ENCODE measurements at places on chromosomes 16 and 17.

DNA sequence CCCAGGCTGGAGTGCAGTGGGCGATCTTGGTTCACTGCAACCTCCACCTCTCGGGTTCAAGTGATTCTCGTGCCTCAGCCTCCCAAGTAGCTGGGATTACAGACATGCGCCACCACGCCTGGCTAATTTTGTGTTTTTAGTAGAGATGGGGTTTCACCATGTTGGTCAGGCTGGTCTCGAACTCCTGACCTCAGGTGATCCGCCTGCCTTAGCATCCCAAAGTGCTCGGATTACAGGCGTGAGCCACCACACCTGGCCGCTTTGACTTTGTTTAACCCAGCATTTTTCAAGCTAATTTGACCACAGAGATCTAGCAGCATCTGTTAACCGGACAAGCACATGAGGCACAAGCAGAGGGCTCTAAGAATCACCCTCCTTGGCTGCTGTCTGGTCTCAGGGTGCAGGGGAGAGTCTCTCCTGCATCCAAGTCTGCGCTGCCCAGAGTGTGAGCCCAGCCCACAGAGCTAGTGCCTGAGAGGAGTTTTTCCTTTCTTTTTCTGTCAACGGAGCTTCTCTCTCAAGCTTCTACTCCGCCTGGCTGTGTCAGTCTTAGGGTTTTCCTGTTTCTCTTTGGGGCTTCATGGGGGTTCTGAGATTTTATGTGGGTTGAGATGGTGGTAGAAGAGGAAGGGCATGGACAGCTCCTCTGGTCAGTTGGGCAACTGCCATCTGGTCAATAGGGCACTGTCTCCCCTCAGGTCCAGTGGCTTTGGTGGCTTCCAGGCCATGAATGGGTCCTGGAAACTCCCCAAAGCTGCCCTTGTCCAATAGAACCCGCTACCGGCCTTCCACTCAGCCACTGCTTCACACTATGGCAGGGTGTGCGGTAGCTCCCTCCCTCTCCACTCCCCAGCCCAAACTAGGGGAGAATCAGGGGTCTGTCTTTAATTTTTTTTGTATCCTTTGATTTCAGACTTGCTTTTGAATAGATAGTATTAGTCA lies 59.6 kb downstream of the TNFRSF13B start:
- no peak for DNase-seq

DNA sequence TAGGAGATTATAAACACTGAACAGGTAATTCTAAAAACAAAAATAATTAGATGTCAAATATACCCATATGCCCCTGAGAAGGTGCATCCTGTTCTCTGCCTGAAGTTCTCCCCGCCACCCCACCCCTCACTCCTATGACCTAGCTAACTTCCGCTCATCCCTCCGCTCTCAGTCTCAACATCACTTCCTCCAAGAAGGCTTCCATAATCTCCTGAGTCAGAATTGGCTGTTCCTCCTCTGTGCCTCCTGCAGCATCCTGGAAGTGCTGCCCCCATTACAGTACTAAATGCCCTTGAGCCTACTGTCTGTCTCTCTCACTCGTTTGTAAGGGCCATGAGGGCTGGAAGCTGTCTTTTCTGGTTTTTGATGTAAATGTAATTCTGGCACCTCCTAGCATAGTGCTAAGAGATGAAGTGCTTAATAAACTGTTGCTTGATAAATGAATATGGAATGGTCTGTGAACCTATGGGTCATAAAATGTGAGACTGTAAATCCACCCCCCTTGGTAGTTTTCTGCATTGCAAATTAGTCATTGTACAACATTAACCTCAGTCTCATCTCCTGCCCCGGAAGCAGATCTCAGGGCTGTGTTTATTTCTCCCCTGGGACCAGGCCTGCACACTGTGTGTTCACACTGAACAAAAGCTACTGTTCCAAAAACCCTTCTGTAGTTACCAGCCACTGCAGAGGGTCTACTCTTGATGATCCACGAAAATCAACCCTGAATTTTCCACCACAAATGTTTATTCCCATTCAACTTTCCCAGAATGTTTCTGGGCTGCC lies 3.9 kb upstream of the MYO1D start:
- DNase-seq: no peak

GRCh38 chr16:70689970-70690891 lies 4.4 kb upstream of the MTSS2 start:
- DNase-seq: no peak

DNA sequence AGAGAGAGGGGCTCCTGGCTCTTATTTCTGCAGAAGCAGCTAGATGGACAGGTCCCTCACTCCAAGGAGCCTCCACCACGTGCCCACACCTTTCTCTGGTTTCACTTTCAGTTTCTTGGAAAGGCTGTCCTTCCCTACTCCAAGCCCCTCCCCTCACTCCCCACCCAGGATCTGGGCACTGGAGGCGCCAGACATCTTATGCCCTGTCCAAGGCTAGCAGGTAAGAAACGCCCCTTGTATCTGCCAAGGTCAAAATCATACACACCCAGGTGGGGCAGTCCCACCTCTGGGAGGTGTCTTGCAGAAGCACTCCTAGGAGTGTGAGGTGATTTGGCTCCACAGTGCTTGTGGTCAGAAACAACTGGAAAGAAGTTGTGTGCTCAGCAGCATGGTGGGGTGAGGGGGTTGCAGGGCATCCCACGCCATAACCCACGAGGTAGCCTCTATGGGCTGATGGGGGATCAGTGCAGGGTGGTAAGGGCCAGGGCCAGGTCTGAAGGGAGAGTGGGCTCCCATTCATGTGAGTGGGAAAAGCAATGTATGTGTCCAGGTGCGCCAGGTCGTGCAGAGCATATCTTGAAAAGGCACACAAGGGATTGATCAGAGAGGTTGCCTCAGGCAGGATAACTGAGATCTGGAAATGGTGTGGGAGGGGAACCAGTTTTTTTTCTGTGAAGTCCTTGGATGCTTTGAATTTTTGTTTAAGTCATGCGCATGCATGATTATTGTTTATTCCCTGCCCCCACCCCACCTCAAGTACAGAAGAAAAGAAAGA lies 31.8 kb upstream of the PRM1 start:
- peak; percentile 79 for DNase-seq

DNA sequence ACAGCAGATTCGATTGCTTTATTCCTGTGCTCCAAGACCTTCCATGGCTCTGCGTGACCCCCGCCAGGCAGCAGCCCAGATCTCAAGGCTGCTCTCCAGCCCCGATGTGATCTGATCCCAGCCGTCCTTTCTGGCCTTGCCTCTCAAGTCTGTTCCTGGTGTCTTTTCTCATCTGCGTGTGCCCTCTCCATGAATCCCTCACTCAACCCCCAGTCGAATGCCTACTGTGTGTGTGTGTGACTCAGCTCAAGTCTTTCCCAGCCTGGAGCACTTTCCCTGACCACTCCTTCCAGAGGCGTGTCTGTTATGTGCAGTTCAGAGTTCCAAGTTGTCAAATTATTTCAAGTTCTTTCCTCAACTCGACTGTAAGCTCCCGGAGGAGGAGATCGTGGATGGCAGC lies 64.0 kb downstream of the MRM1 start:
- DNase-seq: no peak

DNA sequence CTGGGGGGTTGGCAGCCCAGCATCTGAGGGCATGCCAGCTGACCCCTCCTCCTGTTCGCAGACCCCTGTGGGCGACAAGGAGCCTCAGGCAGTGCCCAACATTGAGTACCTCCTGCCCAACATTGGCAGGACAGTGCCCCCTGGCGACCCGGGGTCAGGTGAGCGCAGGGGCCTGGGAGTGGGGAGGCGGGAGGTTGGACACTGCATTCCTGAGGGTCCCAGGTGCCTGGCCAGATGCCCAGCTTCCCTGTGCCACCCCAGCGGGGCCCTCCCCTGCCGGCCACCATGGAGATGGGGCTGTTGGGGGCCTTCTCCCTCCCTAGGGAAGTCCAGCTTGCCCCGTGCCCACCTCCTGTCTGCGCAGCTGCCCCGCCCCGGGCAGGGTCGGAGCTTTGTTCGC lies 70.1 kb downstream of the ARHGAP23 start:
- no peak for DNase-seq

- no peak for DNase-seq
These were observed 75.8 kb downstream of the KCNJ12 start for GRCh38 chr17:21451975-21452374.

DNA sequence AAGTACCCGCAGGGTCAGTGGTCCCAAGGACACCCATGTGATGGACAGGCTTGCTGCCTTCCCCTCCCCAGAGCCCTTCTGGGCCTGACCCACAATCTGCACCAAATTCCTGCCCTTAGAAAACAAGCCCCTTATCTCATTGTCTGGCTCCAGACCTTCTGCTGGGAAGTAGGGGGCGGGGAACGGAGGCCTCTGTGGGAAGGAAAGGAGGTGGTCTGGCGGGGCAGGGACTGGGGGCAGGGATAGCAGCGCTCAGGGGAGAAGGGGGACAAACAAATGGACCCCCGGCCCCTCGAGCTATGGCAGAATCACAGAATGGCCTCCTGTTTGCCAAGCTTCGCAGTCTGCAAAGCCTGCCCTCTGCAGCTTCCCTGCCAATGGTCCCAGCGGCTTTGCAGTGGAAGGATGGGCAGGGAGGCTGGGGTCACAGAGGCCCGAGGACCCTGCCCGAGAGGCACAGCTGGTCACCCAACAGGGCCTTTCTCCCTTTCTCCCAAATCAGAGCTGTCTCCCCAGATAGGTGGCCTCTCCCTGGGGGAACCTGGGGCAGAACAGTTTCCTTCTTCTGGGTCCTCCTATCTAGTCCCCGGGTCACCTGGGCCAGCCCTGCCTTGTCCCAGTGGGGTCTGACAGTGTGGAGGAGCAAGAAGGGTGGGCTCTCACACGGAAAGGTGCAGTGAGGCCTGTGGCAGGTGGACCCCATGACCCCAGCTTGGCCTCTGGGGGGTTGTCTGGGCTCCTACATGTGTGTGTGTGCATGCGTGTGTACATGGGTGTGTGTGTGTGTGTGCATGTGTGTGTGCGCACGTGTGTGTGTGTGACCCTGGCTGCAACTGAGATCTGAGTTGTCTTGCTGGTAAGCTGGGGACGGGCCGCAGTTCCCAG lies 25.5 kb downstream of the TMEM235 start:
- DNase-seq: no peak

GRCh38 chr17:46167826-46168569 lies 25.2 kb downstream of the KANSL1 start:
- no peak for DNase-seq

DNA sequence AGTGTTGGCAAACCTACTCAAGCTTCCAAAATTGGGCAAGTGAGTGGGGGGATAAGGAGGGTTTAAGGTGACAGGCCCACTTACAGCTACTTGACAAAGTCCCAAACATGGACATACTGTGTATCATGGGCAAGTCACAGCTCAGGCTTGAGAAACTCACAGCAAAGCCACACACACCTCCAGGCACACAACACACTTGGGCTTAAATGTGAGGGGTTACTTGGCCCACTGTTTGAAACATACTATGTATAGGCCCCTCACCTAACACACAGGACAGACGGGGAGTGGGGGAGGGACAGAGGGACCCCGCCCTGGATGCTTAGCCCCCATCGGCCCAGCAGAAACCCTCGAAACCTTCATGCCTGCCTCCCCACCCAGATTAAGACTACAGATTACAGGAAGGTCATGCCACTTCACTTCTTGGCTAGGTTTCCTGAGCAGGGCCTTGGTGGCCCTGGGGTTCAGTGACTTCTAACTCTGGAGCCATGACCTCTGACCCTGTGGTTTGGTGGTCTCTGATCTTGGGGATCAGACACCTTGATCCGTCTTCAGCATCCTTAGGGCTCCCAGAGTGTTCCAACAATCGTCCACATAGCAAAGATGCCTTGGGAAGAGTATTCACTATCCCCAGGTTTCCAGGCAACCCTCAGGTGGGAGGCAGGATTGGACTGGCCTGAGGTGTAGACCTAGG lies 2.3 kb upstream of the SAMD14 start:
- no peak for DNase-seq

DNA sequence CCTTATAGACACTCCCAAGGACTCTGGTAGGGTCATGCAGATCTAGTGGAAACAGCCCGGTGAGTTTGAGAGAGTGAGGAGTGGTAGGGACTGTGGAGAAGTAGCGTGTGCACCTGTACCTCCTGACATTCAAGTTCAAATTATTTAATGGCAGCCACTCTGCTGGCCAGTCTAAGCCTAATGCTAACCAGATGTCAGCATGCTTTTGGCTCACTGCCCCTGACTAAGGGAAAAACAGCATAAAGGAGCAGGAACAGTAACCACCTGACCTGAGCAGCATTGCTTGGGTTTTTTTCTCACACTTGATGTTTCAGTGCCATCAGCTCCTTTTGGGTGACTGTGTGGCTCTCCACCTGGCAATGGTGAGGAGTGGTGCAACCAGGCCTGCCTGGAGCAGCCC lies 23.8 kb upstream of the SLC12A3 start:
- no peak for DNase-seq

GRCh38 chr17:17538417-17539391 lies 42.5 kb upstream of the RASD1 start:
- no peak for DNase-seq

- DNase-seq: no peak
These were observed 194.7 kb upstream of the KIF2B start for GRCh38 chr17:53628011-53628410.

DNA sequence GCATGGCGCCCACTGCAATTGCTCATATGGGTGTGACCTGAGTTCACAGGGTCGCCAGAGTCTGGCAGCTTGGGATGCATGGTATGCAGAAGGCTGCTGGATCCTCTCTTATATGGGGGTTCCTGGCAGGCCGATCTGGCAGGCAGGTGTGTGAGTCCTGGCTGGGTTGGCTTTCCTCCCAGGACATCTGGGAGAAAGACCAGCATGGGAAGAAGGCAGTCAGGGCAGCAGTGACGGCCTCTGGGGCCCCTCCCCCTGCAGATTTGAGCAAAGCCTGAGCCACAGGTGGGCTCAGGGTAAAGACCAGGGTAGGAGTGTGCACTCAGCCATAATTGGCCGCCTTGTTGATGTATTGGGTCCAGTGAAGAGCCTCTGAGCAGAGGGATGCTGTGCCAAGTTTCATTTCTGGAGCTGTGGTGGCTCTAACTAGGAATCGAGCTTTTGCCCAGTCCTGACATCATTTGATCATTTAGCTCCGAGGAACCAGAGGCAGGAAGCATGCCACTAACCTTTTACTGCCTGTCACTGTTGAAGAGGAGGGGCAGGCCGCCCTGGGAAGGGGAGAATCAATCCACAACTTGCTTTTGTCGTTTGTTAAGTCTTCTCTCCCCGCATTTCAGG lies 174.3 kb downstream of the CCDC182 start:
- no peak for DNase-seq

DNA sequence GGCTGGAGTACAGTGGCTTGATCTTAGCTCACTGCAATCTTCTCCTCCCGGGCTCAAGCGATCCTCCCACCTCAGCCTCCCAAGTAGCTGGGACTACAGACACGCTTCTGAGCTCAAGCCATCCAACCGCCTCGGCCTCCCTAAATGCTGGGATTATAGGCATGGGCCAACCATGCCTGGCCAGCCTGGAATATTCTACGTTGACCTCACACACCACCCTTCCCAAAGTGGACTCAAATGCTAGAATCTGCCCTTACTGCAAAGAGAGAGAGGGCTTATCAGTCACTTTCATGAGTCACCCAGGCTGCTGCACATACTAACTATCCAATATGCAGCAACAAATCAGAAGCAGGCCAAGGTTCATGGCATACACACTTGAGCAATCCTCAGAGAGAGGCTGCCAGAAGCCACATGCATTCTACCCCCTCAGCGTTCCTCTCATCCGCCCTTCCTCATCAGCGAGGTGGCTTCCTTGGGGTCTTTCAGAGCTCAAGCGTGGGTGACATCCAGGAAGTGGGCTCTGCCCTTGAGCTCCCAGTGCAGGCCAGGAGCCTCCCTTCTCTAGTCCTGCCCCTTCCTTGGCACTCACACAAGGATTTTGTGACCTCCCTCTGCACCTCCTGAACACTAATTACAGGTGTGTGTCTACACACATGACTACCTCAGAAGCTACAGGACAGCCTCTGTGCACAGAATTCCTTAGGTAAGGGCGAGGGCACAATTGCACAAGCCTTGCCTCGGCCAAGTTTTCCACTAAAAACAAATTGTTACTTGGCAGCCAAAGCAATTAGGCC lies 24.8 kb upstream of the SIAH1 start:
- DNase-seq: no peak

GRCh38 chr17:64002658-64003525 lies 4.7 kb downstream of the PRR29 start:
- no peak for DNase-seq
